ENCODE measurements at places on chromosomes 4 and X.

DNA sequence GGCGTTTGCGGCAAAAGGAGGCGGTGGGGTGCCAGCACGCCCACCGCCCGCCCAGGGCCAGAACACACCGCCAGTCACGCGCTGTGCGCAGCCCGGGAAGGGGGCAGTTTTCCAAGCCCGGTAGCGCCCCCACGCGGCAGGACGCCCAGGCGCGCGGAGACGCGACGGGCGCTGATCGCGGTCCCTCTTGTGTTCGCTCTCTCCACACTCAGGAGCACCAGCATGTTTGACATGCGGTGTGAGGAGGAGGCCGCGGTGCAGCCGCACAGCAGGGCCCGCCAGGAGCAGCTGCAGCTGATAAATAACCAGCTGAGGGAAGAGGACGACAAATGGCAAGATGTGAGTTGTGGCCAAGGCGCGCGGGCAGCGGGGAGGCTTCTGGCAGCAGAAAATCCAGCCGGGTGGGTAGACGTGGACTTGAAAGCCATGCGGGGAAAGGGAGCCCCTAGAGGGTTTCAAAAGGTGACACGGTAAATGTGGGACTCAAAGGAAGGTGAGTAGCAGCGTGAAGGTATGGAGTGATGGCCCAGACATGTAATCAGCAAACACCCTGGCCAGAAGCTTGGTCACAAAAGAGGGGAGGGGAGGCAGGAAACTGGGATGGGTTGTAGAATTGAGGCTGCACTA, 104.1 kb downstream of the PHOX2B start:
- DNase-seq: no peak

DNA sequence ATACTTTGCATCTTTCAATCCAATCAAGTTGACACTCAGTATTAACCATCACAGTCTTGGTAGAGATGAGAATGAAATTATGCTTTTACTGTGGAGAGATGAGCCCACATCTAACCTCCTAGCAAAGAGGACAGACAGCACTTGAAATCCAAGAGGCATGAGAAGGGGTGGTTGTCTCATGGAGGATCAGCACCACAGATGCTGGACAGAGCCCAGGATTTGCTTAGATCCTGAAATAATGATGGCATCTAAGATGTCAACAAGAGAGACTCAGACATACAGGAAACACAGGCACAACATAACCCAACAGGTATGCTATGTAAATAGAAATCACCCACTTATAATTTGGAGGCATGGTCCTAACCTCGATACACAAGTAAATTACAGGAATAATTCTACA, 74.3 kb upstream of the VCX2 start:
- no peak for DNase-seq

GRCh38 chr4:56874166-56874565, 33.5 kb upstream of the REST start:
- DNase-seq: no peak

- no peak for DNase-seq
These were observed 44.0 kb downstream of the ADRA2C start for GRCh38 chr4:3810111-3810680.

GRCh38 chrX:86148594-86148993, 343 bp downstream of the DACH2 start:
- no peak for DNase-seq

- DNase-seq: no peak
These were observed 23.2 kb upstream of the SOD3 start for GRCh38 chr4:24772061-24772705.

DNA sequence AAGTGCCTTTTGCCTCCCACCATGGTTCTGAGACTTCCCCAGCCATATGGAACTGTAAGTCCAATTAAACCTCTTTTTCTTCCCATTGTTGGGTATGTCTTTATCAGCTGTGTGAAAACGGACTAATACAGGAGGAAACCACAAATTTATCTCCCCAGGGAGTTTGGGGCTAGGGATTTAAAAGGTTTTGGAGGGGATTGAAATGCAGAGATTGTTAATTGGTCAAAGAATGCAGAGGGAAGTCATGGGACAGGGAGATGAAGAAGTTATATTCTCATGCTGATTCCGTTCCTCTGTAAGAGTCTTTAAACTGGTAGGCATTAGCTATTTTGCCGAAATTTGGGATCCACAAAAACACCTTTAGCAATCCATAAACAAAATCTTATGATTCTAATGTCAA, 57.9 kb downstream of the TKTL2 start:
- DNase-seq: no peak

DNA sequence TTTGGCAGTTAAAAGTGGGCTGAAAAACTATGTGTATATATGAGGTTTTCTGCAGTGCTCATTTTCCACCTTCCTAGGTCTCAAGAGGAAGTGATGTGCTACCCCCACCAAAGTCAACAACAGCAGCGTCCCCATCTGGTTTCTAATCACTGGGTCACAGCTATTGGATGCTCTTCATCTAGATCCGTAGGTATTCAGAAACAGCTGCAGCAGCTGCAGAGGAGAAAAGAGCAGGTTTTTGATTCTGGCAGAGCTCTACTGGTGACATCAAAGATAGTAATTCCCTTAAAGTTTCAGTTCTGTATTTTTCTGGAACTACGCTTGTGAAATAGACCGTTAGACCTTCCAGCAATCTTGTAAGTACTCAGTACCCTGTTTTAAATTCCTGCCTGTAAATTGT, 5.8 kb upstream of the GUCY2F start:
- DNase-seq: no peak

DNA sequence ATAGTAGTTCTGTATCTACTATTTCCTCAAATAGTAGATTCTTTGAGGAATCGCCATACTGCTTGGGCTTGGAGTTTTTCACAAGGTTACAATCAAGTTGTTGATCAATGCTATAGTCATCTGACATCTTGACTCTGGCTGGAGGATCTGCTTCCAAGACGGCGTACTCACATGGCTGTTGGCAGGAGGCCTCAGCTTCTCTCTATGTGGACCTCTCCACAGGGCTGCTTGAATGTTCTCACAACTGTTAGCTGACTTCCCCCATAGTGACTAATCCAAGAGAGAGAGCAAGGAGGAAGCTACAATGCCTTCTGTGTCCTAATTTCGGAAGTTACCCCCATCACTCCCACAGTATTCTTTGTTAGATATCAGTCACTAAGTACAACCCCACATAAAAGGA, 10.3 kb downstream of the EGFL6 start:
- no peak for DNase-seq

GRCh38 chr4:151046609-151047008, 31.5 kb upstream of the LRBA start:
- no peak for DNase-seq

DNA sequence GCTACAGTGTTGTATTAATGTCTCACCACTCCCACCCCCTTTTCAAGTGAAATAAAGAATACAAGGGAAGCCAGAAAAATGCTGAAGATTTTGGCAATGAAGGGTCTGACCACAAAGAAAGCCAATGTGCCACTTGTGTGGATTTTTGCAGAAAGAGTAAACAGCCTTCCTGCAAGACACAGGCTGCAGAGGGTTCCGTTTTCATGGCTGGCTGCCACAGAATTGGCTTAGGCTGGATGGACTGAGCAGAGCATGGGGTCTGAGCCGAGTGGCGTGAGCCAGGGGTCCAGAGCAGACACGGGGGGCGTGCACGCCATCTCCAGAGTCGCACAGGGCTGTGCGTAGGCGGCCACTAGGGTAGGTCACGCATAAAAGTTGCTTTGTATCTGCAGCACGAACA, 69.2 kb downstream of the MTNR1A start:
- no peak for DNase-seq

DNA sequence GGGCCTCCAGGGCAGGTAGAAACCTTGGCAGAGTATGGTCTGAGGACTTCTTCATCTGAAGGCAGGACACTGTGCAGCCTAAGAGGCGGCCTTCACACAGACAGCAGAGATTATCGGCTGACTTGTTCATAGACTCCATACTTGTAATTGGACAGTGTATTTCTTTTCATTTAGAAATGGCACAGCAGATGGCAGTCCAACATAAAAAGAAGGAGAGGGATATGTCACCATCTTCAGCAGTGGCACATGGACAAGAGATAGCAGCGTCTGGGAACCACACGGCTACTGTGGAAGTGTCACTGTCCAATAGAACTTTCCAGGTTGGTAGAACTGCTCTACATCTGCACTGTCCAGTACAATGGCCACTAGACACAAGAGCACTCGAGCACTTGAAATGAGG, 21.7 kb upstream of the GEMIN8 start:
- DNase-seq: no peak

DNA sequence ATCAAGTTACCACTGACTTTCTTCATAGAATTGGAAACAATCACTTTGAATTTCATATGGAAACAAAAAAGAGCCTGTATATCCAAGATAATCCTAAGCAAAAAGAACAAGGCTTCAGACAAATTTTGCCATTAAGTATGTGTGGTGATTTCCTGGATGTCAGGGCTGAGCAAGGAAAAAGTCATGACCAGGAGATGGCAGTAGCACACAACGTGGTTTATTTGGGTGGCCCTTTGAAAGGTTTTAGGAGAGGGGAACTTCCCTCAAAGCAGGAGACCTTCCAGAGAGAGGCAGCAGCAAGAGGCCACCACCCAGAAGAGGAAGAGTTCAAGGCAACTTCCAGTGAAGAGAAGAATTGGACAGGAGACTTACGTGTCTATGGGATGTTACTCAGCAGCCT, 18.1 kb upstream of the ZXDB start:
- DNase-seq: no peak

DNA sequence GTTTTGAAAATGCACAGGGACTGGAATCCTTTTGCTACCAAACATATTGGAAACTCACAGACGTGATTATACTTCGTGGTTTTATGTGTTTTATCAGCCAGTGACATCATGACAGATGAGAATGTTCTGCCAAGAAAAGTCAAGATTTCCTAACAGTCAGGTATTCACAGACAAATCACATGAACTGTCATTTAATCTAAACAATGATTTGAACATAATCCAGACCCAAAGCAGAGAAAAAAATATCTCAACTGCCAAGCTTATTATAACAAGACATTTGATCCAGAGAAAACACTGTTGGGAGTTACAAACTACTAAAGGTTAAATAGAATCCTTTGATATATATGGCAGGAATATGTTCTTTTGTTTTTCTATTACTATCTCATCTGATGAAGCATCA, 635.9 kb upstream of the FRG1 start:
- DNase-seq: no peak

DNA sequence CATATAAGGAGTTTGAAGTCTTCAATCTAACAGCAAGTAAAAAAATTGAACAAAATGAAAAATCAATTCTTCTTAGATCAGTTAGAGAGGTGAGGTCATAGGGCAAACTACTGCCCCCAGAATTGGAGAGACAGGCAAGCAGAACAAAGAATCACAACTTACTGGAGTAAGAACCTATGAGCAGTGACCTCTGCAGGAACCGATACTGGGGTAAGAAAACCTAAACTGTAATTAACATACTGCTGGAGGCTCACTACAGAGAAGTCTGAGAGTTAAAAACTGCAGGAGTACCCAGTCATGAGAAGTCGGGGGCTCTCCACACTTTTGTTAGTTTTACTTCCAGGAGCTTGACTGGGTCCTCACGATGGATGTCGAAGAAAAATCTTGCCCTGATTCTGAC, 16.0 kb downstream of the CLDN22 start:
- no peak for DNase-seq

DNA sequence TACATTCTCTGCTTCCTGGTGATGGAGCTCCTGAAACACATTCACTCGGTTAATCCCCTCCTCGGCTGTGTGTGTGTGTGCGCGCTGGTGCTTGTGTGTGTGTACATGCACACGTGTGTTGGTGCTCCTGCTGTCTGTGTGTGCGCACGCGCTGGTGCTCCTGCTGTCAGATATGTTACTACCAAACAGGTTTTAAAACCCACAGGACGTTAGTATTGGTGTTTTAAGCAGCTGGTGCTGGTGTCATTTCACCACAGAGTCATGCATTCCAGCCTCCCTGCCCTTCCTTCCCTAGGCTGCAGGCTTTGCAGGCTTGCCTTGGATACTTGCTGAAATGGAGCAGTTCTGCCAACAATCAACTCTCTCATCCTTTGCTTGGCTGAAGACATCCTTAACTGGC, 48.1 kb upstream of the CPLX1 start:
- DNase-seq: no peak

GRCh38 chrX:148501386-148502066, 1.1 kb downstream of the AFF2 start:
- DNase-seq: no peak

DNA sequence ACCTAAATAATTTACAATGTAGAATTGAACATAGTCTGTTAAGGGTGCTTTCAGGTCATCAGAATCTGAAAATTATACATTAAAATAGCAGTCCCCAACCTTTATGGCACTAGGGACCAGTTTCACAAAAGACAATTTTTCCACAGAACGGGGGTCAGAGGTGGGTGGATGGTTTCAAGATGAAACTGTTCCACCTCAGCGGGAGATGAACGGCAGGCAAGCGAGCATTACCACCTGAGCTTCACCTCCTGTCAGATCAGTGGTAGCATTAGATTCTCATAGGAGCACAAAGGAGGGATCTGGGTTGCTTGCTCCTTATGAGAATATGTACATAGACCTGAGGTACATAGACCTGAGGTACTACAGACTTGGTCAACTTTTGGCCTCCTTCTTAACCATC, 29.0 kb downstream of the LRBA start:
- no peak for DNase-seq

DNA sequence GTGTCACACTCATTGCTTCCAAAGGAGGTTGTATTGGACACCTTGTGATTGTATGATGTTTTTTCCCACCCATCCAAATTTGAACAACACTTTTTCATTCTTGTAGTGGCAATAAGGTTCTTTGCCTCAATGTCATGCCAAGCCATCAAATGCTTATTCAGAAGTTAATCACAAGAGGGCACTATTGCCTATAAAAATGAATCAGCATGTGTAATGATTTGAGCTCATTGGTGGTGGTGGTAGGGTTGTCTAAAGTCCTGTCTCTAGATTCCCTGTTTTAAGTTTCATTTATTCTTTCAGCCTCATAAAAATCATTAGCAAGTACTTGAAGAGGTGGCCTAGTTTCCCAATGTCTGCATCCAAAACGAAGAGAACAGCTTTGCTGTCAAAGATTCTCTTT, 37.0 kb downstream of the IRS4 start:
- no peak for DNase-seq

DNA sequence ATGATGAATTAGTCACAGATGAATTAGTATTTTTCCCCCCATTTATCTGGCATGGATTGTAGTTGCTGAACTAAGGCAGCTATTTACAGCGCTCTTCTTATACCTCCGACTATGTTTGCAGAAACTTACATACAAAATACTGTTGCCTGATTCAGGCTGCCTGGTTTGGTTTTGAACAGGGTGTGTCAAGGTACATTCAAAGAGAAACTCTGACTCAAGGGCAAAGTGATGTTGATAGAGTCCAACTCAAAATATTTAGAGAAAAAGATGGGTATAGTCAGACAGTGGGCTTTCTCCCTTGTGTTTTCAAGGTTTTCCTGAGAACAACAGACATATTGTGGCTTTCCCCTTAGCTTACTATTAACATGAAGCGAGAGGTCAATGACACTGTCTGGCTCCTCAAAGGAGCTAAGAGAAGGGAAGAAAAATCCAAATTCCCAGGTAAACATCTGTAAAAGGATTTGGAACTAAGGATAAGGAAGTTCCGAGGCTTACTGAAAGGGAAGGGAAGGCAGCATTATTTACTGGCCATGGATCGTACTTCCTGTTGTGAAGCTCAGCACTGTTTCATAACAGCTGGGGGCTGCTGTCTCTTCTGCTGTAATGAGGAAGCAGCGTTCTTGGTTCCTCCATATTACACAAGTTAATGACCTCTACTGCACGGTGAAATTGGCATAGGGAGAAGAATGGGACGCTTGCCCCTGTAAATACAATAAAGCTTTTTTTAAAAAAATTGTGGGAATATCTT, 30.9 kb downstream of the FAM9C start:
- DNase-seq: peak; percentile 78
